Pons (tissue), 1 donor: ENCODE measurements at places on chromosomes 7 and 10.

DNA sequence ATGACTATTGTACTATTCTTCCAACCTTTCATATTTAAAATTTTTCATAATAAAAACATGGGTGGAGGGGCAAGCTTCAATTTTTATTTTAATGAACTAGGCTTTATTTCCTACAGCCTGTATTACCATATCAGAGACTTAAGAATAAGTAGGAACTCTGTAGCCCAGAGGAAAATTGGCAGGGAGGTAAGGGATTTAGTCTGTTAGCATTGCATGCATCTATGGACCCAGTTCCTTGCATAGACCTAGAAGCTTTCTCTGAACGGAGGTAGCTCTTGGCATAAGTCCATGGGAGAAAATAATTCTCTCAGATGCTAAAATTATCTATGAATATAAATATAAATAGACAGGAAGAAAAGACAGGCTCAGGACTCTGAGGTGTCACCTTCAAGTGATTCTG lies 31.4 kb upstream of the CCDC6 start:
- DNase-seq, result no peak

- no peak for DNase-seq
These were observed 42.1 kb upstream of the EMX2 start for GRCh38 chr10:117500456-117500855.

GRCh38 chr10:13587391-13587790 lies 626 bp downstream of the PRPF18 start:
- DNase-seq, result no peak

- no peak for DNase-seq
These were observed 46.3 kb downstream of the STARD3NL start for GRCh38 chr7:38224392-38224791.

DNA sequence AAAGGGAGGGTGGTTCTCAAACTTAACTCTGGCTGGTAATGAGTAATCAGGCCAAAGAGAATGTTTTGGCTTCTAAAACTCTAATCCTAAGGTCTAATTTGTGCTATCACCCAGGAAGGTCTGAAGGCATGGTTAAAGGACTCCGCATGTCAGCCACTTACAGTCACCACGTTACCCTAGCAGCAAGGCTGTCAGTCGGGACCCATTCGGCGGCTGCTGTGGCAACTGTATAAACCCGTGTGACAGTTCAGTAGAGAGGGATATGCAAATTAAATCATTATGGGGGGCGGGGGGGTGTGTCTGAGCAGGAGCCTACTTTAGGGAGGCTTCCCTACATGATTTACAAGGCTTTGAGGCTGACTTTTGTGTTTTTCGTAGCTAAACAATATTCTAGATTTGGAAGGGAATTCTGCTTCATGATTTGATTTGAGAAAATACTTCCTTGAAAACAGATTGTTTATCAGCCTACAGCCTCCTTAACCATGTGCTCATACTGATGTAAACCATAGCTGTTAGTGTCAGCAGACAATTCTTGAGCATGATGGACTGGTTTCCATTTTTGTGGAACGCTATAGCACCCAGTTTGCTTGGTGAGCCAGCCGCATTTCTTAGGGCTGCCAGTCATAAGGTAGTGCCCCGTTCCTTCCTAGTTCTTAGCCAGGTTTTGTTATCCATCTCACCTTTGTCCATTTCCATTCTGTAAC lies 284.4 kb downstream of the USP6NL start:
- DNase-seq, result no peak

GRCh38 chr7:26201247-26202018 lies at the start of gene CBX3:
Gene CBX3, plus strand, starts transcription at chr7:26201745. Its CDS starts 1,254 bp downstream, at chr7:26202999.
- peak; percentile 85 for DNase-seq

GRCh38 chr7:148537435-148537834 lies 53.1 kb upstream of the C7orf33 start:
- no peak for DNase-seq

- no peak for DNase-seq
These were observed 102.6 kb downstream of the CPXM2 start for GRCh38 chr10:123788981-123789380.

GRCh38 chr7:31487071-31487470 lies 26.8 kb upstream of the ITPRID1 start:
- DNase-seq, result no peak

DNA sequence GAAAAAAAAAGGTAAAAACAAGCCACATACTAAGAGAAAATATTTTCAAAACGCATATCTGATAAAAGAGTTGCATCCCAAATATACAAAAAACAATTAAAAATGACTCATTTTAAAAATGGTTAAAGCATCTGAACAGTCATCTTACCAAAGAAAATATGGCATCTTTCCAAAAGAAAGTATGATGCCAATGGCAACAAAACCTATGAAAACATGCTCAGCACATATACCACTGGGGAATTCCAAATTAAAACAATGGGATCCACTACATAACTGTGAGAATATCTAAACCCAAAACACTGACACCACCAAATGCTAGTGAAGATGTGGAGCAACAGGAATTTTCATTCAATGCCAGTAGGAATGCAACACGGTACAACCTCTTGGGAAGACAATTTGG lies 39.3 kb downstream of the VSTM2A start:
- no peak for DNase-seq

DNA sequence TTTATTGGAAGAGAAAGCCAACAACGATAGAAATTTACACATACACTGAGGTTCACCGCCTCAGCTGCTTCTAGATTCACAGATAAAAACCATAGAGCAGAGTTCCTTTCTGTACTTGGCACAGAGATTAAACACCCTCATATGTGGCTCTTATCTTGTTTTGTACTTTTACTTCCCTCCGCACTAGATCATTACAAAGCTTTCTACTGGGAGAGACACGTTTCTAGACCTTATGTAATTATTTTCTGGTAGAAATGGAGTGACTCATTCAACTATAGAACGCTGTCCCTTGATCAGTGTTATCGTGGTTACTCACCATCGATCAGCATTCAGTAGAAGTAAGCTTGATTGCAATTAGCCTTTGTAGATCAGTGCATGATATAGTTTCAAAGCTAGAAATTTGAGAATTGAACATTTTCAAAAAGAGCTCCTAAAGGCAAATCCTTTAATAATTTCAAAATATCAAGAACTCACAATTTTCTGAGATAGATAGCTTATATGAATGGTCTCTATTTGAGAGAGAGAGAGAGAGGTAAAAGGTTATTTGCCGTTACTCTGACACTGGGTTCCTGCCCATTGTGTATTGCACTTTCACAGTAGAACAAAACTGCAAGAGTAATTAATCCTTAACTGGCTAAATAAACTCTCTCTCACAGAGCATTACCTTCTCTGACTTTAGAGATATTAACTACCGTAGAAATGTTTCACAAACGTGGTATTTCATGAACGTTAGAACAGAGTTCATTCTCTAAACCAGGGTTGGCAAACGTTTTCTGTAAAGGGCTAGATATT lies 26.1 kb upstream of the DNAJC1 start:
- DNase-seq, result no peak

GRCh38 chr7:128210036-128210347 lies 31.1 kb upstream of the LEP start:
- DNase-seq, result no peak

DNA sequence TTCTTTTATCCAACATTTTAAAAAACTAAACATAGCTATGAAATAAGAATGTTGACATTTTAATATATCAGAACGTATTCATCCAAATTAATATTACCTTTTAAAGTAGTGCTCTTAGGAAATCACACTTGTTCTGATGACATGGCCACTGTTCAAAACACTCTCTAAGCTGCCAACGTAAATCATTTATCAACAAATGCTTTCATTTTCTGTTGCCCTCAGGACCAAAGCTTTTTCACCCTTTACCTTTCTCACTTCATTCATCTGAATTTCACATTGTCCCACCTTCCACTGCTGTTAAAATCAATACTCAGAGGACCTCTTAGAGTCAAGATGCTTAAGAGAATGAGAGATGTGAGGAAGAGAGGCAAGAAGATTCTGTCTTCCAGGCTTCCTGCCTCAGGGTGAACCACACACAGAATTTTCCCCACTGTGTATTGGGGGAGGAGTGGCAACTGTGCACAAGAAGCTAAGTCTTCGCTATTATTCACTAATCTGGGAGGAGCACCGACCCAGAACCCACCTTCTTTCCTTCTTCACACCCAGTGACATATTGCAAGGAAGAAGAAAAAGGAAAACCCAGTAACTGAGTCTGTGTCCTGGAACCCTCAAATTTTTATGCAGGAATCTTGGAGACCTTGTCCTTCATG lies 21.0 kb downstream of the HIBADH start:
- DNase-seq, result peak; percentile 10

DNA sequence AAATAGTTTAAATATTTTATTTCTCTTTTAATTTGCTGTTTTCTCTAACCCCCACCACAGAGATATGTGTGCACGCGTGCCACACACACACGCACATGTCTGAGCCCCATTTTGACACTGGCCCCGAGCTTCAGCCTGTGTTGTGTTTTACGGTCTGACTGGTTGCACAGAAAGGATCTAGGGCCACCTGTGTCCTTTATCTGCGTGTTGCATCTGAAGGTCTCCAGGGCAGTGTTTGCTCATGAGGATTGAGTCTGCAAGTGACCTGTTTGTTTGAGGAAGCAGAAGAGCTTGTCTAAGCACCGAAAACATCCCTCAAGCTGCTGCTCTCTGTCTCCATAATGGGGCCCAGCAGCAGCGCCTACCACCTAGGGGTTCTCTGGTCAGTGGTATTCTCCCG lies 266.4 kb upstream of the LYZL1 start:
- no peak for DNase-seq

- no peak for DNase-seq
These were observed 8.2 kb upstream of the NRG3 start for GRCh38 chr10:81866753-81867152.

GRCh38 chr7:12584930-12585329 lies 14.4 kb downstream of the SCIN start:
- DNase-seq, result peak; percentile 93

DNA sequence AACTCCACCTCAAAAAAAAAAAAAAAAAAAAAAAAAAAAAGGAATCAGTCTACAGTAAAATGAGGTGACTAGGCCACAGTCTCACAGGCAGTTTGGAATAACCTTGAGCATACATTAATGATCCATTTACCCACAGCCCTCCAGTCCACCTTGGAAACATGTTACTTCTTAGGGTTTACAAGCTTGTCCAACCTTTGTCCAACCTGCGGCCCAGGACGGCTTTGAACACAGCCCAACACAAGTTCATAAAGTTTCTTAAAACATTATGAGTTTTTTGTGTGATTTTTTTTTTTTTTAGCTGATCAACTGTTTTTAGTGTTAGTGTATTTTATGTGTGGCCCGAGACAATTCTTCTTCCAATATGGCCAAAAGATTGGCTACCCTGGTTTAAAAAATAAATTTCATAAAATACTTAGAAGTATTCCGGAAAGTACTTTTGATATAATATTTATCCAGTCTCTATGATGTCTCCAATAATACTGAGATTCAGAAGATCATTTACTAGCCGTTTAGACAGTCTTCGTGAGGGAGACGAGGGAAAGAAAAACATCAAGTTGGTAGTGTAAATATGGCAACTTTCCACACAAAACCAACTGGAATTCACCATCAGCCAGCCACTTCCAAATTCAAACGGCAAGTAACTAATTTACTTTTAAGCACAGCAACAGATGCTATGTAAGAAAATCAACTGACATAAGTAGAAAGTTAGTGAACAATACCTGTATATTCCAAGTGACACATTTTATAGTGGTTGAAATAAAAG lies 9.9 kb downstream of the BAZ1B start:
- DNase-seq, result no peak

GRCh38 chr7:108099713-108100112 lies 30.4 kb downstream of the LAMB4 start:
- DNase-seq, result no peak

- peak; percentile 5 for DNase-seq
These were observed 104.5 kb downstream of the MACC1 start for GRCh38 chr7:20112696-20113095.

- DNase-seq, result no peak
These were observed 157.3 kb upstream of the NPVF start for GRCh38 chr7:25385506-25386136.

DNA sequence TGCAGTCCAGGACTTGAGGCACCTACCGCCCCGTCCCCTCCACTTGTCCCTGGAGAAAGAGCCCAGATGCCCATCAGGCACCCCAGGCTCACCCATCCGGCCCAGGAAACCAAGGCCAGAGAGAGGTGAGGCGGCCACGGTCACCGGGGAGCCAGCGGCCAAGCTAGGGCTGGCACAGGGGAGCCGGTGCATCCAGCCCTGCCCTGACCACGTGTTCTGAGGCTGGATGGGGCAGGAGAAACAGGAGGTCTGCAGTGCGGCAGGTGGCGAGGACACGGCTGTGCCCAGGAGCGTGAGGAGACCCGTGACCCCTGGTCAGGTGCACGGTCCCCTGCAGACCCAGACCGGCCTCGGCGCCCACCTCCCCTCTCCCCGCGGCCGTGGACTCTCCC lies 27.6 kb downstream of the UNCX start:
- no peak for DNase-seq

- no peak for DNase-seq
These were observed 5.9 kb upstream of the IFIT1B start for GRCh38 chr10:89371987-89372386.

DNA sequence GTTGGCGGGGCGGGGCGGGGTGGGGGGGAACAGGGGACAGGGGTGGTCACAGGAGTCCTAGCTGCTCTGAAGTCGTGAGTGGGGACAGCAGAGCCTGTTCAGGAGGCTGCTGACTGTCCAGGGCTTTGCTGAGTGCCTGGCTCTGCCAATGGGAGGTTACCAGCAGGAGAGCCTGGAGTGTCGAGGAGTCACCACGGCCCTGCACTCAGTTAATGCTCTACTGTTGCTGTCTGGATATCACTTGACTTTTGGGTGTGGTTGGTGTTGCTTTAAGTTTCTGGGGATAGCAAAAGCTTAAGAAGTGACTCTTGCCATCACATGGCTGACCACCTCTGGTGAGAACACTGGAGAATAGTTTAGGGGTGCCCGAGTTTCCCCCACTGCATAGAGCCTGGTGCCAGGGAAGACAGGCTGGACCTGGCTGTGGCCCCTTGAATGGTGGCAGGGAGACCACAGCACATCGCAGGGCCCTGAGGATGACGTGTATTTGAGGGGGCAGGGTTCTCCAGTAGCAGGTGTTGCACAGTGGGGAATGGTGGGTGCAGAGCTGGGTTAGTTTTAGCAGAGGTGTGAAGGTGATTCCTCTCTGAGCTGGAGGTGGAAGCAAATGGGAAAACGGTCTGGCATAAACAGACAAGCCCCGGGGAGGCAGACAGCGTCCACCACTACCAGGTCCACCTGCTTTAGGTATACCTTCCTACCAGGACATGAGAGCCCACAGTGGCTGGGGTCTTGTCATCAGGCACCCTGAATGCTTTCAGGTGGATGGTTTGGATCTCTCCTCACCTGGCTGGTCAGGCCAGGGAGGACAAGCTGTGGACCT lies 54.2 kb upstream of the CAMK2B start:
- no peak for DNase-seq

- no peak for DNase-seq
These were observed 57.2 kb upstream of the ELN start for GRCh38 chr7:73970801-73971229.

GRCh38 chr7:82373926-82374635 lies 69.5 kb downstream of the CACNA2D1 start:
- no peak for DNase-seq

GRCh38 chr10:76440426-76440825 lies 1009.0 kb downstream of the LRMDA start:
- no peak for DNase-seq

DNA sequence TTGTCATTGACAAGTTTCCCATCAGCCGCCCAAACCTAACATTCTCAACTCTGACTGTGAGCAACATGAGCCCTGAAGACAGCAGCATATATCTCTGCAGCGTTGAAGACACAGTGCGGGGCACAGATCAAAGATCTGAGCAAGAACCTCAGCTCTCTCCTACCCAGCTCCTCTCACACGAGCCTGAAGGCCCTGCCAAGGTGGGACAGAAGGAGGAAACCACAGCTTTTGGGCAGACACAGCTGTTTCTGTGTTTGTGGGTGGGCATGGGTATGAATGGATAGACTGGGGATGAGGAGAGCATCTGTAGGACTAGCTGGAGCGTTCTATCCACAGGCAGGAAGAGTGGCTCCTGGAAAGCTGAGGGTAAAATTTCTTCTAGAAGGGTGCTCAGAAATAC lies 8.5 kb upstream of the PRSS1 start:
- DNase-seq, result no peak
